WTC11 (cell line): ENCODE measurements at places on chromosomes 3 and 15.

DNA sequence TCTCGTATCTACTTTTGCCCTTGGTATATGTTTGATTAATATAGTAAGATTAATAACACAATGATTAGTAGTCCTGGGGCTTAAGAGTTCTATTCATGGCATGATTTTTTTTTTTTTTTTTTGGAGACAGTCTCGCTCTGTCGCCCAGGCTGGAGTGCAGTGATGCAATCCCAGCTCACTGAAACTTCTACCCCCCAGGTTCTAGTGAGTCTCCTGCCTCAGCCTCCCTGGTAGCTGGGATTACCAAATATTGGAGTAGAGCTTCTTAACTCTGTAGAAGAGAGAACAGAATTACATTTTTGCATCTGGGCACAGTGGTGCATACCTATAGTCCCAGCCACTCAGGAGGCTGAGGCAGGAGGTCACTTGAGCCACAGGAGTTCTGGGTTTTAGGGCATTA, 58.9 kb downstream of the RAB7A start:
- no peak for DNase-seq

- DNase-seq: no peak
Observed at GRCh38 chr15:82566690-82567089, 26.4 kb upstream of the RPS17 start.

DNA sequence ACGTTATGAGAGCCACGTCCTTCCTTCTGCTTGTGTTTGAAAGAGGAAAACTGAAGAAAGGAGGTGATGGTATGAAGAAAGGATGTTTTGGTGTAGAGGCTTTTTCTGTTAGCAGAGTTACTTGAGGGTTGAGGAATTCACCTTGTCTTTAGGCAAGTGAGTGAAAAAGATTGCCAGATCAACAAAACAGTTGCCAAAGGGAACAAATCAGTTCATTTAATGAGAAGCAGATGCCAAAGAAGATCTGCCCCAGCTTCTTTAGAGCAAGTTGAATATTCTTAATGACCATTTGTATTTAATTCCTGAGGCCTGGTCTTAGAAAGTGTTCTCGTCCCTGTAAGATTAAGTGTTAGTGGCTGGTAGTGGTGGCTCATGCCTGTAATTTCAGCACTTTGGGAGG, 2.6 kb downstream of the CHCHD6 start:
- no peak for DNase-seq

- no peak for DNase-seq
Observed at GRCh38 chr3:30193625-30194044, 412.8 kb upstream of the TGFBR2 start.

- DNase-seq: no peak
Observed at GRCh38 chr3:123559040-123559861, 25.6 kb downstream of the HACD2 start.

DNA sequence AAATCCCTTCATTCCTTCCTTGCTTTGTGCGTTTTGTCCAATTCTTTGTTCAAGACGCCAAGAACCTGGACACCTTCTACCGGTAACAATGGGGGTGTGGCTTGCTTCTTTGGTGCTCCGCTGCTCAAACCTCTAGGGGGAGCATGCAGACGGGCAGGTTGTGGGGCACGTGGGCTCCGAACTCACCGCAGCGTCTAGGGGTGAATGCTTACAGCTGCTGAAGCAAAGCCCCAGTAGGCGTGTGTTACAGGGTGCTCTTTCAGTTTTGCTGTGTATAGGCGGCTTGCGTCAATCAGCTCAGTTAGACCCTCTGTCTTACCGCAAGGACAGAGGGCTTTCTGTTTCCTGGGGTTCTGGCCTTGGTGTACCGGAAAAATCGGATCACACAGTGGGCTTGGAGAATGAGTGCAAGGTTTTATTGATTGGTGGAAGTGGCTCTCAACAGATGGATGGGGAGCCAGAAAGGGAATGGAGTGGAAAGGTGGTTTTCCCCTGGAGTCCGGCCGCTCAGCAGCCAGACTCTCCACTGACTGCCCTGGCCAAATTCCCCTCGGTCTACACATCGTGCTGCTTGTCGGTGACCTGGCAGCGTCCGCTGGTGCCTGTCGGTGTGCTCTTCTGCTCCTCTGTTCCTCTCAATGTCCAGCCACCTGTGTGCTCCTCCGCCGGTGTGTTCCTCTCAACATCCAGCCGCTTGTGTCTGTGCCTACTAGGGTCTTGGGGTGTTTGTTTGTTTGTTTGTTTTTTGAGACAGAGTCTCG, 1.2 kb upstream of the LRRC34 start:
- DNase-seq: peak; percentile 71

DNA sequence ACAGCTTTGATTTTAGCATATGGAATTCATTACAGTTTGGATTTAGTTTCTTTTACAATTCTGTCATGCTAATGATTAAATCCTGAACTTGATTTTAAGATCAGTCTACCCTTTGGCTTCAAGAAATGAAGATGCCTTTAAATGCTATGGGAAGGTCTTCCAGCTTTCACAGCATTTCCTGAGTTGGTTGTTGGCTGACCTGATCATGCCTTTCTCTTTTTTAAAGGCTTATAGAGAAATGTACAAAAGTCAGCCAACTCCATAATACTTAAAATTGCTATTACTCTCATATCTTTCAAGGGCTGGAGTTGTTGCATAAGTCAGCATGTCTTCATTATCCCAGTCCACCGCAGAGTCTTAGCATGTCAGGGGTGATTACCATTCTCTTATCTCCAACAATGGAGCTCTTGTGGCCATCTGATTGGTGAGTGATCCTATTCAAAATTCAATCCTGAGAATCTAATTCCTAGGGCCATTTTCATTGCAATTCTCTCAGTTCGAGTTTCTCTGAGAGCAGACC, 123.8 kb downstream of the GMNC start:
- DNase-seq: no peak

DNA sequence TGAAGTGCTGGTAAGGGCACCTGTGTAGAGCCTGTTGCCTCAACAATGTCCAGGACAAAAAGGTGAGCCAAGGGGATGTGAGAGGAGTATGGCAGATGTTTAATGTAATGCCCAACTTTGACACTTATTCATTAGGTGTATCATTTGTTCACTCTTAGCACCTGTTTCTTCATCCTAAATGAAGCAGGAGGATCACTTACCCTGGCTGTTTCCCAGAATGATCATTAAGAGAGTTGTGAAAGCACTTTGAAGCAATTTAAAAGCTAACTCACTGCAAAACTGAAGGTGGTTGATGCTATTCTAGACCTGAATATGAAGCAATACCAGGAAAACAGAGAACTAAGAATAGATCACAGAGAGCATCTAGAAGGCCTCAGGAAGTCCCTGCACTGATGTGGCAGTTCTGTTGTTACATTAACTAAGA, 3.4 kb upstream of the HHLA2 start:
- no peak for DNase-seq

GRCh38 chr3:193742628-193743027, 149.6 kb downstream of the OPA1 start:
- no peak for DNase-seq

- peak; percentile 22 for DNase-seq
Observed at GRCh38 chr15:34182942-34183341, 27.0 kb downstream of the KATNBL1 start.

DNA sequence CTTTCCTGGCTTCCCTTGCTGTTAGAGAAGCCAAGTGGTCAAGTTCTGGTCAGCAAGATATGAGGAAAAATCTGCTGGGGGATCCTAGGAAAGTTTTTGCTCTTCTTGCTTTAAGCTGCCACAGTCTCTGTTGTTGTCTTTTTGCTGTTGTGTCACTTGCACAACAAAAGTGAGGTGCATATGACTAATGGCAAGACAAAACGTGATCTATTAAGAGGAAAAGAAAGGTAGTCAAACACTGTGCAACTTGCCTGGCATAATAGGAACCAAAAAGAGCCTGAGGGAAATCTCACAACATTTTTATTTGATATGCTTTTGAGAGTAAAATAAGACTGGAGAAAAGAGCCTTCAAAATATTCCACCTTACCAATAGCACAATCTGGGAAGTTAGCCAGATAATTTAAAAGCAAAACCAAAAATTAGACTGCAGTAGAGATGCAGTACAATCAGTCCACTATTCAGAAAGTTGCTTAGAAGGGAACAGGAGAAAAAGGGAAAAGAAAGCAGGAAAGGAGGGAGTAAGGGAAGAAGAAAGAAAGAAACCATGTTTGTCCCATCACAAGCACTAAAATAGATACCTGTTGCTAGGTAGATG, 110.0 kb upstream of the SLC4A7 start:
- DNase-seq: no peak

- DNase-seq: no peak
Observed at GRCh38 chr15:68512598-68512997, 66.2 kb upstream of the CORO2B start.

- no peak for DNase-seq
Observed at GRCh38 chr3:149366941-149367840, 10.3 kb downstream of the TM4SF1 start.

DNA sequence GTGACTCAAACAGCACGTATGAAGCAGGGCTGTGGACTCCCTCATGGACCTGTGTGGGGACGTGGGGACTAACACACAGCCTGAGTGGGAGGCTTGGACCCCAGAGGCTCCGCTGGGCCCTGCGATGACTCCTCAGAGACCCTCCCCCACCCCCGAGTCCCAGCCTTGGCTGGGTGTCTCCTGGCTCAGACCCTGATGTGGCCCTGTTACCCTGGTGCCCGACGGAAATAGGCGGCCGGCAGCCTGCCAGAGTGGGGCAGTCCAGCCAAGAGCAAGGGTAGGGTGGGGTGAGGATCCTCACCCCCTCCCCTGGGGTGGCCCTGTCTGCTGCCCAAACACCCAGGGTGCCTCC, 15.3 kb downstream of the TNK2 start:
- no peak for DNase-seq

GRCh38 chr3:141164852-141165251, 66.8 kb upstream of the PXYLP1 start:
- DNase-seq: no peak

GRCh38 chr15:32766101-32766500, 48.3 kb downstream of the GREM1 start:
- no peak for DNase-seq

GRCh38 chr15:89999676-90000185, 1.4 kb upstream of the ZNF710 start:
- DNase-seq: peak; percentile 56

DNA sequence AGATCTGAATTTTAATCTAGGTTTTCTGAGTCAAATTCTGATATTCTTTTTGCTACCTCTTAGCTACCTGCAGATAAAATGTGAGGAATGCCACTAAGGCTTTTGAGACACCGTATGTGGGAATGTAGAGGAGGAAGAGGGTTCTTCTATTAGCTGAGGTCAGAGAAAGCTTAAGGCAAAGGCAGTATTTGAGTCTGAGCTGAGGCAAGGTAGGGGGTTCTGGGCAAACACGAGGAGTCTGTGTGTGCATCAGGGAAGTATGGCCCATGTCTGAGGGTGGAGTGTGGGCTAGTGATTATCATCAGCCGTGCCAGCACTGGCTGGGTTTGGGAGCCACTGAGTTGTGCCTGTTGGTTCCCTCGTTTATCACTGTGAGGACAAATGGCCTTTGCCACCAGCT, 181.1 kb downstream of the SOX2 start:
- no peak for DNase-seq

DNA sequence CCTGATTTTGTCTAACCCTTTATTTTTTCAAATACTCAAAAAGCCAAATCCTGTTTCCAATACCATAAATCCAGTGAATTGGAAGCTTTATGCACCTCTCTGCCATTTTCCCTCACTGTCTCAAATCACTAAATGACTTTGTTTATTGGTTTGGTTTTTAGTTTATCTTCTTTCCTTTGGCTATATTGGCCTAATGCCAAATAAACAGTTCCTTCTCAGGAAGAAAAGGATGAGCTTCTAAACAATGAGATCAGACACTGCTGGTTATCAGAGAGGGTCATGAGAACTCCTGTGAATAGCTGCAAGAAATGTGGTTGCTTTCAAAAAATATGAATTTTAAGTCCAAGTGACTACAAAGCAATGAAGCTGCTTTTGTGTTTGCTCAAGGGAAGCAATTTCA, 359.9 kb downstream of the MECOM start:
- DNase-seq: no peak

DNA sequence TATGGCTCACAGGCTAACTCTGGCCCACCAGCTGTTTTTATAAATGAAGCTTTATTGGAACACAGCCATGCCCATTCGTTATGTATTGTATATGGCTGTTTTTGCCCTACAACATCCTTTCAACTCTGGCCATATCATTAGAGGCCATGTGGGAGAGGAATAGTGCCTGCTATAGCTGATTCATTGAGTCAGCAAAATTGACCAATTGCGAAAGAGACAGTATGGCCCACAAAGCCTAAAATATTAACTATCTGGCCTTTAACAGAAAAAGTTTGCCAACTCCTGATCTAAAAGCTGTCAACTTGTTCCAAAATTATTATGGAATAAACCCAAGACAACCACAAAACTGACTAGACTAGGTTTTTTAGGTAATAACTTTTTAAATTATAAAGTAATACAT, 1.4 kb downstream of the NR1I2 start:
- no peak for DNase-seq

- peak; percentile 18 for DNase-seq
Observed at GRCh38 chr3:24410860-24411259, 83.8 kb downstream of the THRB start.

- peak; percentile 6 for DNase-seq
Observed at GRCh38 chr3:194275721-194276120, 75.4 kb downstream of the CPN2 start.

- DNase-seq: no peak
Observed at GRCh38 chr3:10935028-10935427, 57.5 kb upstream of the SLC6A1 start.

DNA sequence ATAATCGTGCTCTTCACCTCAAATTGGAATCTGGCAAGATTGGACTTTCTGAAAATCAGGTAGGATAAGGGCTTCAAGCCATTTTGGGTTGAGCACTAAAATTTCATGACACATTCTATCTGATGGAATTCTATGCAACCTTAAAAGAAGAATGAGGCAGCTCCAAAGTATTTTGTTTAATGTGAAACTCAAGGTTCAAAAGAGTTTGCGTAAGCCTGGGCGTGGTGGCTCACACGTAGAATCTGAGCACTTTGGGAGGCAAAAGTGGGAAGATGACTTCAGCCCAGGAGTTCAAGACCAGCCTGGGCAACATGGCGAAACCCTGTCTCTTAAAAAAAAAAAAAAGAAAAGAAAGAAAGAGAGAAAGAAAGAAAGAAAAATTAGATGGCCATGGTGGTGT, 3.6 kb upstream of the PLA1A start:
- DNase-seq: no peak

DNA sequence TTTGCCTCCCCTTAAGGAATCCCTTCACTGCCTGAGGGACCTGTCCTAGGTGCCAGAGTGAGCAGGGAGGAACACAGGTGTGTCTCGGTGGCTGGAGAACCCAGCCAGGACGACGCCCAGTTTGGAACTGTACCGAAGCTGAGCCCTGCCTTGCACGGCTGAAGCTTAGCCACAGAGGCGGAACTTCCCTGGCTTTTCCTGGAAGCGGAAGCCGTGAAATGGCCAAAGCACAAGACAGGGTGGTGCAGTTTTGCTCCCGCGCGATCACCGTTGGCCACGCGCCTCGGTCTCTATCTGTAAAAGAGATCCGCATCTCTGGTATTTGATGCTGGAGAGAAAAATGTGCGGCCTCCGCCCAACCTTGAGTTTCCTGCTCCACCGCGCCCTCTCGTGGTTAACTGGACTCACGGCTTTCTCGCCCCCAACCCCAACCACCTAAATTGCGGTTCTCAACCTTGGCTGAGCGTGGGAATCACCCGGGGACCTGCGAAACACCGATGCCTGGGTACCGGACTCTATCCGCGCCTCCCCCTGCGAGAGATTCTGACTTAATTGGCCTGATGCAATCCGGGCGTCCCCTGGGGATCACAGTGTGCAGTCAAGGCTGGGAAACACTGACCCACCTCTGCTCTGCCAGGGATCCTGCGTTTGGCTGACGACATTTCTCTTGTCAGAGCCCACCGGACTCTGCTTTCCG, 70.7 kb upstream of the ABHD2 start:
- DNase-seq: peak; percentile 96
